ENCODE measurements at places on chromosomes 3 and 15. TPM values are rescaled to one million over a fixed set of nuclear protein-coding genes. Genes with fewer than 3 reads are reported as not detected.

The TGM4 gene
- total RNA-seq: not detected

The ISY1 gene
- 16.0 TPM for total RNA-seq

The ASB14 gene
- not detected for total RNA-seq

The ECE2 gene
- 0.12 TPM for total RNA-seq

The NCK1 gene
- 53.7 TPM for total RNA-seq

The NPAP1 gene
- not detected for total RNA-seq

The GRIP2 gene
- total RNA-seq: not detected

The PLIN1 gene
- total RNA-seq: 15.8 TPM

The CCDC80 gene
- 895 TPM for total RNA-seq

The SUMF1 gene
- 32.2 TPM for total RNA-seq

The MKRN3 gene
- 0.37 TPM for total RNA-seq

Data from cardiac ventricle fibroblast (primary cell).